Activated CD4-positive, alpha-beta T cell treated with anti-CD3 and anti-CD28 coated beads for 36 hours (primary cell): ENCODE measurements at places on chromosomes 3 and 15. TPM values are rescaled to one million over a fixed set of nuclear protein-coding genes. Genes with fewer than 3 reads are reported as not detected.

The EPHB3 gene
- total RNA-seq: not detected

The OSTN gene
- total RNA-seq: not detected

GRCh38 chr3:28151608-28152228, 89.7 kb upstream of the CMC1 start:
- DNase-seq: peak; percentile 16

DNA sequence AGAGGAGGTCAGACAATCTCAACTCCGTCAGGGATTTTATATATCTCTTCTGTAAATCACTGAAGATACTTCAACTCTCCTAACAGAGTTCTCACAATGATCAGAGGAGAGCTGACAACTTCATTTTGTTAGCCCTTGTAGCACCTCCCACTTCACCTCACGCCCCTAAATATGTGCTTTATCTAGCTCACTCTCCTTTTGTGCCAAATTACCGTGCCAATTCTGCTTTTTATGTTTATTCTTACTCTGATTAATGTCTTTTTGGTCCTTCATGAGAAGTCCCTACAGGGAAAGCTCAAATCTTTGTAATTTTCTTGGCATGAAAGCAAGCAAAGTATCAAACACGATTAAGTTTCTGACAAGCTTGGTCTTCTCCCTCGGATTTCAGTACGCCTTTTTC, 636.1 kb upstream of the NAALADL2 start:
- no peak for DNase-seq

DNA sequence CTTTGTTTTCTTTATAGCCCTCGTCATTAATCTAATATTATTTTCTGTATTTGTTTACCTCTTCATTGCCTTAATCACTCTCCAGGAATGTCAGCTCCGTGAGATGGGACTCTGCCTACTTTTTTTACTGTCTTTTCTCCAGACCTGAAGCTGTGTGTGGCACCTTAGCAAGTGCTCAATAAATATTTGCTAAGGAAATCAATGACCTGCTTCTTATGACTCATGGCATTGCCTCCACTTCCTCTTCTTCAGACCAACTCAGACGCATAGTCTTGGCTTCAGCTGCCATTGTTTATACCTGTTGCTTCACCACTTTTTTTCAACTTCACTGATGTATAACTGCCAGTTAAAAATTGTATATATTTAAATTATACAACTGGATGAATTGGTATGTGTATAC, 218.5 kb upstream of the CMC1 start:
- no peak for DNase-seq

The RTP3 gene
- not detected for total RNA-seq

The GALK2 gene
- total RNA-seq: 27.1 TPM

The GPR15 gene
- 1.1 TPM for total RNA-seq

The PLS1 gene
- 5.1 TPM for total RNA-seq

The LIPC gene
- total RNA-seq: 0.50 TPM

The FEZF2 gene
- not detected for total RNA-seq

DNA sequence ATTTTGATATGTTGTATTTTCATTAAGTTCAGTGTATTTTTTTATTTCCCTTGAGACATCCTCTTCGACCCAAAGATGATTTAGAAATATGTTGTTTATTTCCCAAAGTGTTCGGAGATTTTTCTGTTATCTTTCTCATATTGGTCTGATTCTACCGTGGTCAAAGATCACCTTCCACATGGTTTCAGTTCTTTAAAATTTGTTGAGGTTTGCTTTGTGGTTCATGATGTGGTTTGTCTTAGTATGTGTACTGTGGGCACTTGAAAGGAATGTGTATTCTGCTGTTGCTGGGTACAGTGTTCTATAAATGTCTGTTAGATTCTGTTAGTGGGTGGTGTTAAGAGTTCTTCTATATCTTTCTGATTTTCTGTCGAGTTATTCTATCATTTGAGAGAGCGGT, 103.4 kb upstream of the FHIT start:
- DNase-seq: no peak

DNA sequence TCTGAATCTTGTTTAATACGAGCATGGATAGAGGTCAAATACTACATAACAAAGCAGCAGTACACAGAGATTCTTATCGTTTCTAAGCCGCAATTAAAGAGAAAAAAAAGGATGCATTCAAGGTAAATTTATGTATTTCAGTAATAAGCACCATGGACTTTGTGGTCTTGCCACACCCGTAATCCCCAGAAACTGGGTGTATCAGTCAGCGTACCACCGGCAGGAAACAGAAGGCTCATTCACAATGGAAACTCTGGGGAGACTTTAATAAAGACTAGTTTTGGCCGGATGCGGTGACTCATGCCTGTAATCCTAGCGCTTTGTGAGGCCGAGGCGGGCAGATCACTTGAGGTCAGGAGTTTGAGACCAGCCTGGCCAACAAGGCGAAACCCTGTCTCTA, 81.9 kb upstream of the ZNF280D start:
- DNase-seq: peak; percentile 32

The SAMD7 gene
- not detected for total RNA-seq

DNA sequence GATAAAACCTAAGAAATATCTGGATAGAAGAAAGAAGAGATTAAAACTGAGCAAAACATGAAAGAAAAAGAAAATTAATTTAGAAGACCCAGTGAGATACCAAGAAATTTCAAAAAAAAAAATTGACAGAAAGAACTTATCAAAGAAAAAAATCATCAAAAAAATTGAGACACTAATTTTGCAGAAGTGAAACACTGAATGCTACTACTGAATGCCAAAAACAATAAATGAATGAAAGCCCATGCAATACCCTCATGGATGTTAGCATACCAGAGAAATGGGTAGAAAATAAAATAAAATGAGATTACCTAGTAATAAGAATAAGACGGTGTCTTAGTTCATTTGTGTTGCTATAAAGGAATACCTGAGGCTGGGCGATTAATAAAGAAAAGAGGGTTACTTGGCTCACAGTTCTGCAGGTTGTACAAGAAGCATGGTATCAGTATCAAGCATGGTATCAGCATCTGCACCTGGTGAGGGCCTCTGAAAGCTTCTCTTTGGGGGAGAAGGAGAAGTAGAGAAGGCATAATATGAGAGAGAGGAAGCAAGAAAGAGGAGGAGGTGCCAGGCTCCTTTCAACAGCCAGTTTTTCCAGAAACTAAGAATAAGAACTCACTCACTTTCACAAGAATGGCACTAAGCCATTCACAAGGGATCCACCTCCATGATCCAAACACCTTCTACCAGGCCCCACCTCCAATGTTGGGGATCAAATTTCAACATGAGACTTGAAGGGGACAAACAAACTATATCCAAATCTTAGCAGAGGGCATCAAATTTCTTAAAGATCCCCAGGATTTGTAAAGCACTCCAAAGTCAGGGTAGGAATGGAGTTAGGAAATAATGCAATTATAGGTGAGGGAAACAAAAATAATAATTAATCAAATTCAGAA, 73.2 kb downstream of the BTLA start:
- no peak for DNase-seq

DNA sequence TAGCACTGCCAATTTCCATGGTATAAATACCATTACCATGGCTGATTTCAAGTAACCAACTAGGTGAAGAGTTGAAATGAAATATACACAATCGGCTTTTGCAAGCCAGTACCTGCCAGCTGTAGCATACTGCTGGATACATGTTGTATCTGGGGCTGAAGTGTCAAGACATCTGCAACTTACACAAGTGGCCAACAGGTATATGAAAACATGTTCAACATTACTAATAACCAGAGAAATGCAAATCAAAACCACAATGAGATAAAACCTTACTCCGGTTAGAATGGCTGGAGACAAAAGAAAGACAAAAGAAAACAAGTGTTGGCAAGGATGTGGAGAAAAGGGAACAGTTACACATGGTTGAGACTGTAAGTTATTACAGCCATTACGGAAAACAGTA, 11.6 kb downstream of the ATOSA start:
- no peak for DNase-seq
